ENCODE measurements at places on chromosomes 13 and 19.

DNA sequence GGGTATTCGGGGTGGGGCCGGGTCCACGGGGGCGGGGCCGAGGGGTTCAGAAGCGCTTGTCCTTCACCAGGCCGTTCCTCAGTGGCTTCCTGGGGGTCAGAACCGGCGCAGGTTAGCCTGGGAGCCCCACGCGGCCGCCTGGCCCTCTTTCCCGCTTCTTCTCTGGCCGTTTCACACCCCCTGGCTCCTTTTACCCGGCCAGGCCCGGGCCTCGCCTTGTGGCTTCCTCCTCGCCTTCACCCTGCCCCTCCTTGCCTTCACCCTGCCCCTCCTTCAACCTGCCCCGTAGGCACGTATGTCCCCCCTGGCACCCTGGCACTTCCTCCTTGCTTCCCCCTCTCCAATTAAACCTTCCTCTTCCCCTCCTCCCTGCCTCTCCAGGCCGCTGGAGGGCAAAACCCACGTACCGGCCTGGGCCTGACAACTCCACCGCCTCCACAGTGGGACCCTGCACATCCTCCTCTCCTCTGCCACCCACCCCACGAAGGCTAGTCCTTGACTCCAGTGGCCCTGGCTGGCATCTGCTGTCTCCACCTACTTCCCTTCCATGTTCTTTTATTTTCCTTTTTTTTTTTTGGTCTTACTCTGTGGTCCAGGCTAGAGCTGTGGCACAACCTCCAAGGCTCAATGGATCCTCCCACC is 25.3 kb downstream of the CERS1 start:
- DNase-seq = peak; percentile 24

GRCh38 chr13:46648166-46648607 is 95.2 kb downstream of the LRCH1 start:
- DNase-seq = peak; percentile 53

- peak; percentile 23 for DNase-seq
Measured at GRCh38 chr13:51912511-51913225, 50.9 kb downstream of the CCDC70 start.

- no peak for DNase-seq
Measured at GRCh38 chr13:88051746-88052482, 380.7 kb downstream of the SLITRK5 start.

- DNase-seq = no peak
Measured at GRCh38 chr13:94333131-94333820, 146.2 kb downstream of the DCT start.

DNA sequence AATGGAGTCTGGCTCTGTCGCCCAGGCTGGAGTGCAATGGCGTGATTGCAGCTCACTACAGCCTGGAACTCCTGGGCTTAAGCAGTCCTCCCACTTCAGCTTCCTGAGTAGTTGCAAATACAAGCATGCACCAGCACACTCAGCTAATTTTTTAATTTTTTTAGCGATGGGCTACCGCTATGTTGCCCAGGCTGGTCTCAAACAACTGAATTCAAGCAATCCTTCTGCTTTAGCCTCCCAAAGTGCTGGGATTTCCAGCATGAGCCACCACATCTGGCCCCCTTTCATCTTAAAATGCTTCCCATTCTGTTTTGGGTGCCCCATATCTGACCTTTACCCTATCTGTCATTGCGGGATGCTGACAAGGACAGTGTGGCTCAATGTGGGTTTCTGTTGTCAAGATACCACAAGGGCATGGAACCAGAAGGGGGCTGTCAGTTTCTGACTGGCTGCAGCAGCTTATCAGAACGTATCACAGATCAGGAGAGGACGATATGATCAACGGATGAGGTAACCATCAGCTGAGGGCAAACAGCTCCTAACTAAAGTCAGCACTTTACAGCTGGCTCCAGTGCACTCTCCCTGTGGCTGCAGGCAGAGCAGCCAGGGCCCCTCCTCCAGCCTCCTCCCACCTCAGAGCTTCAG is 32.4 kb downstream of the GPR42 start:
- peak; percentile 82 for DNase-seq

DNA sequence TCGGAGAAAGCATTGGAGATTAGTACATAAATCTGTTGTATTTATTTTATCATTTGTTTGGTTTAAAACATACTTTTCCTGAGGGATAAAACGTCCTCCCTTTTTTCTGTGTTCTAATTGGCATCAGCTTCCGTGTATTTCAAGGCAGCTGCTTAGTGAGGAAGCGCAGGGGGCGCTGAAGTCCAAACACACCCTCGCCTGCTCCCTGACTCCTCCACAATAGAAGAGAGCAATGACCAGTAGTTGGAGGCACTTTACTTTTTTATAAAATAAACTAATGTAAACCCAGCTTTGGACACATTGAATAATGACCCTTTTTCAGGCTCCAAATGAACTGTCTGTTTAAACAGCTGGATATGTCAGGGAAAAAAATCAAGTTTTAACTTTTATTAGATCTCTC is 79.9 kb downstream of the RNASEH2B start:
- DNase-seq = peak; percentile 83

DNA sequence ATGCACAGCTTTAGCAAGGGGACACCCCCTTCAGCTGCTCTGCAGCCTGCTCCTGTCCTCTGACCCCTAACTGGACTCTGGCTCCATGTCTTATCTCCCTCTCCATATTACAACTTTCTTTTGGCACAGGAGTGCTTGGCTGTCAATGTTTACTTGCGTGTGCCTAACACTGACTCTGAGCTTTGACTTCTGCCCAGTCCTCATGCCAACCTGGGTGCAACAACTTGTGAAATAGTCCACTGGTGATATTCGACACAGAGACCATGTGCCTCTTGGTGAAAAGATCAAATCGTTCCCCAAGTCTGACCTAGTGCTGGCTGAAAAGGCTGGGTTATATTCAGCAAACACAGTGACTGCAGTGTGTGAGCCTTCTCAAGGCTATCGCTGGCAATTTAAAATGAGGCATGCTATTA is 34.1 kb upstream of the KLF12 start:
- no peak for DNase-seq

- no peak for DNase-seq
Measured at GRCh38 chr13:101795025-101795424, 342.6 kb downstream of the ITGBL1 start.

DNA sequence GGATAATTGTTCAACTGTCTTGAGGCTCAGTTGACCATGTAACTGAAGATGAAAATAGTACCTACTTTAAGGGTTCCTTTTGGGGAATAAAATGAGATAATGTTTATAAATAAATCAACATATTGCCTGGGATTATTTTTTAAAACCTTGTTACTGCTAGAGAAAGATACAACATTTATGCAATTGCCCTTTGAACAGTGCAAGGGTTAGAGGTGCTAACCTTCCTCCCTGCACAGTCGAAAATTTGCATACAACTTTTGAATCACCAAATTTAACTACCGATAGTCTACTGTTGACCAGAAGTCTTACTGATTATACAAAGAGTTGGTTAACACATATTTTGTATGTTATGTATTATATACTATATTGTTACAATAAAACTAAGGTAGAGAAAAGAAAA is 750.0 kb downstream of the EFNB2 start:
- DNase-seq = no peak

- no peak for DNase-seq
Measured at GRCh38 chr13:73242515-73243015, 183.8 kb downstream of the KLF5 start.

- DNase-seq = peak; percentile 14
Measured at GRCh38 chr13:21095311-21095710, 33.9 kb upstream of the LATS2 start.

GRCh38 chr13:46100191-46100815 is 4.5 kb downstream of the CPB2 start:
- DNase-seq = peak; percentile 74

- DNase-seq = no peak
Measured at GRCh38 chr13:103395139-103395538, 328.9 kb upstream of the SLC10A2 start.

DNA sequence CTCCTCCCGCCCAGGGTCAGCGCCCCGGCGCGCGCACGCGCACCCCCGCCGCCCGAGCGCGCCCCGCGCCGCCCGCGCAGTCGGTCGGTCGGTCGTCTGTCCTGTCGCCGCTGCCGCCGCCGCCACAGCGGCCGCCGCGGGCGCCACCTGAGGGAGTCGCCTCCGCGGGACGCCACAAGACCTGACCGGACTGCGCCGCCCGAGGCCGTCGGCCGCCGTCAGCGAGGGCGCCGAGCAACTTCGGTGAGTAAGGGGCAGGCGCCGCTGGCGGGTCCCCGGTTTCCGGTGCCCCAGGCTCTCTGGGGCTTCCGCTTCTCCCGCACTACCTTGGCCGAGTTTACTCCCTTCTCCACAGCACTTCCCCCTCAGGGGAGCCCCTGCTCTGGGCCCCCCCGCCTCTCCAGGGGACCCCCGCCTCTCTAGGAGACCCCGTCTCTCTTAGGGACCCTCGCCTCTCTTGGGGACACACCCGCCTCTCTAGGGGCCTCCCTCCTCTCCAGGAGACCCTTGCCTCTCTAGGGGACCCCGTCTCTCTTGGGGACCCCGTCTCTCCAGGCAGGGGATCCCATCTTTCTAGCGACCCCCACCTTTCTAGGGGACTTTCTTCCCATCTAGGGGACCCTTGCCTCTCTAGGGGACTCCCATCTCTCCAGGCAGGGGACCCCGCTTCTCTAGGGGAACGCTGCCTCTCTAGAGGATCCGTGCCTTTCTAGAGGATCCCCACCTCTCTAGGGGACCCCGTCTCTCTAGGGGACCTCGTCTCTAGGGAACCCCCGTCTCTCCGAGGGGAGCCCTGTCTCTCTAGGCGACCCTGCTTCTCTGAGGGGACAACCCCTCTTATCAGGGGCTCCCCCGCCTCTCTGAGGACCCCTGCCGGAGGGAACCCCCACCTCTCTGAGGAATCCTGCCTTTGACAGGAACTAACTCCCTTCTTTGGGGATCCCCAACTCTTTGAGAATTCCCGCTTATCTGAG is 19.3 kb upstream of the GATAD2A start:
- DNase-seq = peak; percentile 60

- DNase-seq = no peak
Measured at GRCh38 chr13:62879071-62879470, 1463.4 kb upstream of the PCDH20 start.

DNA sequence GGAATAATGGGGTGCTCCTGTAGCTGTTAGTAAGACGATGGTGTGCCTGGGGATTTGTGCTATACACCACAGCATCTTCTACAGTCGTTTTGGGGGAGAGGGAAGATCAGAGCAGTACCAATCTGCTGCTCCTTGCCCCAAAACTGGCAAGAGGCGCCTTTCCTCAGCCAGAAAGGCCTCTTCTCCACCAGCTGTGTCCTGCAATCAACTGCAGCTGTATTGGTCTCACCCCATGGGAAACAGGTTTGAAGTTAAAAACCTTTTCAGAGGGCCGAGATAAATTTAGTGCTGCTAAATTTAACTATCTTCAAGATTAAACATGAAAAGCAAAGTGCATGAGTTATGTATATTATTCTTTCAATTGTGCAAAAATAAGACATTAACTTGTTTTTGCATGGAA is 1.2 kb upstream of the RNASEH2B start:
- DNase-seq = no peak

DNA sequence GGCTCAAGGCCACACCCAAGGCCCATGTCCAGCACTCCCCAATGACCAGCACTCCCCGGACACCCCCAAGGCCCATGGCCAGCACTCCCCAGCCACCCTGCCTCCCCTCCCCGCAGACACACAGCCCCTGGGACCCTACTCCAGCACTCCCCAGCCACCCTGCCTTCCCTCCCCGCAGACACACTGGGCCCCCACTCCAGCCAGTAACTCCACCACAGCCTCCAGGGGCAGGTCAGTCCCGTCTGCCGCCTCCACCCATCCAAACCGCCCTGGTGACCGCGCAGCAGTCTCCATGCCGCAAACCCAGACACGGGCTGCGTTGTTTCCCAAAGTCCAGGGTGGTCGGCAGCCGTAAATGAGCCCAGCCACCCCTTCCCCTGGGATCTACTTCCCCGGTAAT is 70.7 kb downstream of the SPACA7 start:
- DNase-seq = no peak

GRCh38 chr19:6259312-6259861 is 20.4 kb downstream of the MLLT1 start:
- no peak for DNase-seq

DNA sequence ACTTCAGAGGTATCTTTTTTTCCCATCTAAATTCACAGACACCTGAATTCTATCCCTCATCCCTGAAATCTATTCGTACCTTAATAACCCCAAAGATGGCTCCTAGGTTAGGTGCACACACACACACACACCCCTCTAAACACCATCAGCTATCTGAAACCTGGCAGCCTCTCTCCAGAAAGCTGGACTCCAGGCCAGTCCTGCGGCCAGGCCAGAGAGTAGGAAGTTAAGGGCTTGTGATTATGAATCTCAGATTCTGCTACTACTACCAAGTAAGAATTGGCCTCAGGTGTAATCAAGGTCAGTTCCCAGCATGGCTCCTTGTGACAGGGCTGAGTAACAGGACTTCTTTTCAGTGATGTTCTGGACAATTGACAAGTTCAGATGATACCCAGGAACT is 244.2 kb upstream of the SERP2 start:
- DNase-seq = no peak

DNA sequence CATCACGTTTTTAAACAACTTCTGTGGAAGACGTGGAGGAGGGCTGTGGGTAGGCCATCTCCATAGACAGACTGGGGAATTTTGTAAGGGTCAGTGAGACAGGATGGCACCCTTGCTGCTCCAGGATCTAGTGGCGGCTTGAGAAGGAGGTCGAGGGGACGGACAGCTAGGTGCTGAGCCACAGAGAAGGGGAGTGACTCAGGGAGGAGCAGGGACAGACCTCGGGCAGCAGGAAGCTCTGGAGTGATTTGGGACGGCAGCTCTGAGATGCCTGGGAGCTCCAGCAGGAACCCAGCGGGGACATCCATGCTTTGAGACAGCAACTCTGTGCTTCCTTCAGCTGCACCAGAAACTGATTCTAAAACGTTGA is 169.1 kb upstream of the SOX1 start:
- DNase-seq = no peak

DNA sequence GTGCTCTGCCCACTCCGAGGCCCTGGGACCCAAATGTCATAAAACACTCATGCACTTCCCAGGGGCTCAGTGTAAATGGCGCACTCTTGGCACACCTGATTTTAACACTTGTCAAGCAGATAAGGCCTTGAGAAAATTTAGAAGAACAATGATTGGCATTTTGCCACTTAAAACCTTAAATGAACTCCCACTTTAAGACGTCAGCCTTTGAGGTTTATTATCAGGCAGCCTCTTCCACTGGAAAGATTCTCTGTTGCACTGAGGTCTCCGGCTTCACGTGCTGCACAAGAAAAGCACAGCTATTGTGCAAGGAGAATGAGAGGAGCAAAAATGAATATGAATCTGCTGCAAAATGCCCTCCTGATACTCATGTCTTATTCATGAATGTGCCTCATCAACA is 38.5 kb upstream of the ATP11A start:
- peak; percentile 95 for DNase-seq

- peak; percentile 4 for DNase-seq
Measured at GRCh38 chr13:63636316-63636993, 2220.8 kb upstream of the PCDH20 start.

Measured in hematopoietic multipotent progenitor cell treated with erythropoietin and hydrocortisone succinate and interleukin-3 and kit ligand, for 6 days (in vitro differentiated cells).